Posterior cingulate gyrus (tissue), 11 donors: ENCODE measurements at places on chromosomes 16 and 17.
A peak's percentile ranks its signal among the peaks of the same experiment; 100 is the strongest.

DNA sequence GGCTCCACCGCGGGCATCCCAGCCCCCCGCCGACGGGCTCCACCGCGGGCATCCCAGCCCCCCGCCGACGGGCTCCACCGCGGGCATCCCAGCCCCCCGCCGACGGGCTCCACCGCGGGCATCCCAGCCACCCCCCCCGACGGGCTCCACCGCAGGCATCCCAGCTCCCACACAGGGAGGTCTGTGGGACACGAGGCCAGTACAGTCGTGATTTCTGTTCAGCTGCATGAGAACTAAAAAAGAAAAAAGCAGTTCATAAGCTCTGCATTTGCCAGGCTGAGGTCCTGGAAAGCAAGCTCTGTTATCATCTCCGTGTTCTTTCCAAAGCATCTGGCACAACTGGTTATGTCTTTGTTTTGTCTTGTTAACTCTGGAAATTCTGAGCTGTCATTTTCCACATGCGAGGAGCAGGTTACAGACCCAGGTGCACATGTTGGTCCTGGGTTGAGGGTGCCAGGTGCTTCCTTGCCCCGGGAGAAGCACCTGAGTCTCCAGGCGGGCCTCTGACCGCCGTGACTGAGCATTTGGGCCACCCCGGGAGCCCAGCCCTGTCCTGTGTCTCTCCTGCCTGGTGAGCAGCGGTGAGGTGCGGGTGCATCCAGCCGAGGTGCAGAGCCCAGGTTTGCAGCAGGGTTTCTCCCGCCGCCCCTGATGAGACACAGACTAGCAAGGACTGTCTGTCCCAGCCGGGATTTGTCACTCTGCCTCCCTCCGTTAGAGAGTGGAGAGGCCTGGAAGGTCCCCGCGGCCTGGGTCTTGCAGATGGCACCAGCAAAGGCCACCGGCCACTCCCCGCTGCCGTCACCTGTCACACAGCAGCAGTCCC, 9.9 kb upstream of the WFIKKN1 start:
- DNase-seq, result no peak

GRCh38 chr16:50069060-50069459, 3.3 kb downstream of the HEATR3 start:
- no peak for DNase-seq

DNA sequence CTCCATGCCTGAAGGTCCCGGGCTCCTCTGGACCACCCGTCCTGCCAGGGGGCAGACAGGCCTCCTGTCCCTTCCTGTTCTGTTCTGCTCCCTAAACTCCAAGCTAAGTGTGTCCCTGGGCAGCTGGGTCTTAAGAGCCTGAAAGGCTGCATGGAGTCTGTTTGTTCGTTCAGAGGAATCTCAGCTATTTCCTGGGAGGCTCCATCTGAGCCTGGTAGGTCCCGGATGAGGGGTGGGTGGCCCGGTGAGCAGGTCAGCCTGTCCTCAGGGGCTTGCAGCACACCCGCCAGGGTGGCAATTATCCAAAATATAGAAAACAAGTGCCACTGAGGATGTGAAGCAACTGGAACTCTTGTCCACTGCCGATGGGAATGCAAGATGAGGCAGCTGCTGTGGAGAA, 12.6 kb downstream of the ACTG1 start:
- no peak for DNase-seq

- no peak for DNase-seq
Observed at GRCh38 chr17:81885869-81886548, 5.4 kb downstream of the ALYREF start.

- DNase-seq, result no peak
Observed at GRCh38 chr17:11205659-11206058, 35.4 kb upstream of the SHISA6 start.

DNA sequence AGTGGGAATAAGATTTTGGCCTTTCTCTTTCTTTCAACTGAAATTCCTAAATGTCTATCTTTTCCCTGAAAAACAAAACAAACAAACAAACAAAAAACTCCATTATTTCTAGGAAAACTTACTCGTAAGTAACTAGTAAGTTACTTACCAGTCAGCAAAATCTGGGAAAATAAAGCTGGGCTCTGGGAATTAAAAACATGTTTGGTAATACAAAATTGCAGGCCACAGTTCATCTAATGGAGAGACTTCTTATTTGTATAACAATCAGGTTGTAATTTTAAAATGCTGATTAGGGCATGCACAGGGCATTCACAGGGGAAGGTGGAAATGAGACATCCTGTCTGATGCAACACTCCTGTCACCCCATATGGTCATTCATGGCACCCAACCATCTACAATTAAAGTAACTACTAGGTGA, 3.8 kb upstream of the WIPI1 start:
- no peak for DNase-seq

GRCh38 chr17:47831934-47832327, 461 bp downstream of the LRRC46 start:
- peak; percentile 47 for DNase-seq

DNA sequence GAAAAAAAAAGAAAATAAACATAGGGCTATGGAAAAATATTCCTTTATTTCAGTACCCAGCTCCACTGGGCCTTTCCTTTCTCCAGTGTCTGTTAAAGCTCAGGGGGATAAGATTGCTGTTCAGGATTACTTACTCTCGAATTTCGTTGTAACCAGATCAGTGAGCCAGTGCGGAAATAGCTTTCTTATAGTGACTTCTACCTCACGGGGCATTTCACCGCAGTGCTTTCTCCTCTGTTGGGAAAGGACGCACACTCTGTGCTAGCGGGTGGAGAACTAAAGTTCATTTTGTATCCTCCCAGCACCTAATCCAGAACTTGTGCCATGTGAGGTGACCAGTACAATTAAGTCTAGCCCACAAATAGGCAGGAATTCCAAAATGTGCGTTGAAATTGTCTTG, 38.3 kb downstream of the RPA1 start:
- DNase-seq, result no peak

DNA sequence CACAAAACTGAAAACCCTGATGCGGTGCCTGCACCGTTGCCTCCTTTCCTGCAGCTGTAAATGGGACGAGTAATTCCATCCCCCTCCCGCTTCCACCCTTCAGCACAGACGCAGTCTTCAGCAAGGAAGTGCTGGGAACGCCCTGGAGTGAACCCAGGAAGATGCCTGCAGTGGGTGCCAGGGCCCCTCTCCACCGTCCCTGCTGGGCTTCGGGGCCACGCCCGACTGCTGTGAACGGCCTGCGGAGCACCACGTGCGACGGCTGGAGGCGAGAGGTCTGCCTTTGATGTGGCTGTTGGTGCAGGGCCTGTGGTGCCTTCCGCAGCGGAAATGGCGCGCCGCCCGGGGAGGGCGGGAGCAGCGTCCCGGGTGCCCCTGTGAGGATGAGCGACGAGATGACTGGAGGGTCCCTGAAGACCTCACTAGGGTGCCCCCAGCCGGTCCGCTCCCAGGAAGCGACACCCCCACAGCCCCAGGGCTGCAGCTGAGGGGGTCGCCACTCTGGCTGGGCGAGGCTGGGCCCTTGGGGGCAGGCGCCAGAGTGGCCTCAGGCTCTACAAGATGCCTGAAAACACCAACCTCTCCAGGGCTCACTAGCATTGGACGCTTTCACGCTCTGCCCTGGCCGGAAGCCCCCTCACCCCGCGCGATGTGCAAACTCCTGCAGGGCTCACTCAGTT, 749 bp upstream of the MC1R start:
- peak; percentile 90 for DNase-seq

DNA sequence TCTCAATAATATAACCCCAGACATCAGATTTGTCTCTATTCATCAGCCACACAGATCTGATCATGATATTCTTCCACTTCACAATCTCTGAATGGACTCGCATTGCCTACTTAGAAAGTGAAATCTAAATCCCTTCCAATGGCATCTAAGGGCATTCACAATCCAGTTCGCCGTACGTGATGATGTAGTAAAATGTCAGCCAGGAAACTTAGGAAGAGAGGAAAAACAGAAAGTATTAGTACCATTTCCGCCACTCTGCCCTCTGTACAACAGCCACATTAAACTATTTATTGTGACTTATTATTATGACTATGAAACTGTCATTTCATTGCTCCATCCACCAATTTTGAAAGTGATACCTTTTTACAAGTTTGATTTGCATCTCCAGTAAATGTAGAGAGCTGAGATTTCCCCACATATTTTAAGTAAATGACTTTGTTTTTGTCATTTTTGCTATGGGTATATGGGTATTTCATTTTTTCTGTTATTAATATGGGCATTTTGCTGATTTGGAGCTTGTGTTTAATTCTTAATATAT, 69.4 kb upstream of the SMIM36 start:
- no peak for DNase-seq

DNA sequence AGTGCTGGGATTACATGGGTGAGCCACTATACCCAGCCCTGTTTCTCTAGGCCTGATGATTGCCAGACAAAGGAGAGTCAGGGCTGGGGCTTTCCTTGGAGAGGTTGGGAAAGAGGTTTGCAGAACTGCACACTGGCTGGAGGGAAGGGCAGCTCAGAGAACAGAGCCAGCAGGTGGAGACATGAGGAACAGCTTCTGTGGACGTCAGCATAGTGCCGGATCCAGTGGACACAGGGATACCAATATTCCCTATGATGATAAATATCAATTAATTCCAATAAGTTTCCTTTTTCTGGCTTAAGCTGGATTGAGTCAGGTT, 43.2 kb upstream of the SCNN1B start:
- no peak for DNase-seq

- DNase-seq, result no peak
Observed at GRCh38 chr16:69711115-69711740, 15.1 kb downstream of the NQO1 start.

GRCh38 chr16:1706386-1707192, 594 bp downstream of the MAPK8IP3 start:
- DNase-seq, result no peak

DNA sequence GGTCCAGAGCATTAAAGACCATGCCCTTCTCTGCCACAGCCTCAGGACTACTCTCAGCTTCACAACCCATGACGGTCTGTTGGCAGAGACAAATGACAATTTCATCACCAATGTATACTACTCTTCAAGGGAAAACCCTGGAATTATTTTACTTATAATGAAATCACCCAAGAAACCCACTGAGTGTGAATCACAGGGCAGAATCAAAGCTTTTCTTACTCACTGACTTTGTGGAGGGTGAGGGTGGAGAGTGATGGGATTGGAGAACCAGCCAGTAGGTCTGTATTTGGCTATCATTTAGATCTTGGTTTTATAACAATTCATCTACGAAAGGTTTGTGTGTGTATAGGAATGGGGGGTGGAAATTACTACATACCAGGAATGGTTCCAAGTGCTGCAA, 442.6 kb downstream of the SHISA9 start:
- DNase-seq, result no peak

GRCh38 chr16:57126411-57126810, 34.0 kb downstream of the CPNE2 start:
- DNase-seq, result no peak

DNA sequence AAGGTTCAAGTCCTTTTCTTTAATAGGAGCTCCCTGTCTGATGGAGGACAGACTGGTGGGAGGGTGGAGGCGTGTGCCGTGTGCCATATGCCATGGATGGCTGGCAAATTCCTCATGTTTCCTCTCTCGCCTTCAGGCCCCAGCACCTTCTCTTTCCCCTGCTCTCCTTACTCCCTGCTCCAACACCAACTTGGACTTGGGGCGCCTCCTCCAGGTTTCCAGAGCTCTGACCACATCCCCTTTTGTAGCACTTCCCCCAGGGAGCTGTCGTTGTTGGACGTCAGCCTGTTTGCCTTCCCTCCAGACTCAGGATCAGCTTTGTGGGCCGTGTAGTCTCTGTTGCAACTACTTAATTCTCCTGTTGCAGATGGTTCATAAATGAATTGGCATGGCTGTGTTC, 30.7 kb downstream of the TMC7 start:
- no peak for DNase-seq

- DNase-seq, result no peak
Observed at GRCh38 chr17:62631936-62632924, 4.8 kb downstream of the MRC2 start.

DNA sequence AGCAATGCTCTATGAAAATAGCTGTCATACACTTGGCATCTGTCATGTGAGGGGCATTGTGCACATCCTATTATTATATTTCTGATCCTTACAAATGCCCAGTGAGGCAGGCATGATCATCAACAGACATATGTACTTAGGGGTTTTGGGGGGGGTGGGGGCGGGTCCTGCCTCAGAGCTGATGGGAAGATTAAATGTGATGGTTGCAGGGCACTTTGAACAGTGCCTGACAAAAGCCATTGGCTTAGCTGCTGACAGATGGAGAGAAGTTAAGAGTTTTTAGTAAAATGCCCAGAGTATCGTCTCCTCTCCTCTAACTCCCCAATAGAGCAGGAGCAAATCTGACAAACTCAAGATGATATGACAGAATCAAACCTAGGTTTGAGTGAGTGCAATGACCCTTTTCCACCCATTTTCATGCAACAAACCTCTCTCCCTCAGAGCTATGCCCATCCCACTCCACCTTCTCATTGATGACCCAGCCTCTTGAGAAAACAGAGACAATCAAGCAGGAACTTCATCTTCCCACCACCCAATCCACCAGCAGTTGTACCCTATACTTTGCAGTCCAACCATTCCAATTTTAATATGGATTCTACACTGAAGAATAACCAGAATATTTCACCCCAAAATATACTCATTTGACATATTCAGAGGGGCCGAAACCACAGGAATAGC, 4.8 kb downstream of the KLHL11 start:
- DNase-seq, result no peak

DNA sequence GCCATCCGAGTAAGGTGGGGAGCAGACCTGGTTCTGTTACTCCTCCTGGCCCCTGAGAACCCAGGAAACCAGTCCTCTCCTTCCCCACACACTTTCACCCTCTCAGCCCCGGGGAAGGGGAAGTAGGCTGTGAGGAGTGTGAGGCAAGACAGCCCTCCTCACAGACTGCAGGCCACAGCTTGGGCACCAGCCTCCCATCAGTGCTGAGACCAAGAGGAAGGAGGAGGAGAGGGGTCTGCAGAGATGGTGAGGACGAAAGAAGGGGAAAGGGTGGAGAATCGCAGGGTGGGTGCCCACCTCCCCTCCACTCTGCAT, 7.0 kb downstream of the G6PC3 start:
- DNase-seq, result no peak

- DNase-seq, result peak; percentile 48
Observed at GRCh38 chr16:53549970-53550690, 47.1 kb upstream of the AKTIP start.

- peak; percentile 55 for DNase-seq
Observed at GRCh38 chr16:24610416-24610755, 71.0 kb downstream of the RBBP6 start.

- DNase-seq, result no peak
Observed at GRCh38 chr17:43701318-43701743, 39.6 kb upstream of the MEOX1 start.

DNA sequence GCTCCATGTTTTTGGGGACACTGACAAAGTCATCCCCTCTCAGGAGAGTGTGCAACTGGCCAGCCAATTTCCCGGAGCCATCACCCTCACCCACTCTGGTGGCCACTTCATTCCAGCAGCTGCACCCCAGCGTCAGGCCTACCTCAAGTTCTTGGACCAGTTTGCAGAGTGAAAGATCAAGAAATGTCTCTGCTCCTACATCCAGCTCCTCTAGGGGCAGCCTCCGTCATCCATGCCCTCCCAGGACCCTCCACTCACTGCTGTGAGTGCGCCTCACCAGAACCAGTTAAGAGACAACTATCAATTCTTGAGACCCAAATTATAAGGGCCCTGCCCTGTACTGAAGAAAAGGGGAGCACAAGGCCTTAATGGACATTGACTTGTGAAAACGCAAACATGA, 1.1 kb downstream of the OVCA2 start:
- no peak for DNase-seq
